Stimulated activated CD8-positive, alpha-beta memory T cell treated with anti-CD3 and anti-CD28 coated beads, Interleukin-2, amount 100 ng/mL, for 1 hour (primary cell): ENCODE measurements at places on chromosomes 7 and 10.

- no peak for DNase-seq
Measured at GRCh38 chr7:140375323-140375722, 23.0 kb downstream of the SLC37A3 start.

GRCh38 chr7:70953796-70954195 lies 178.1 kb upstream of the GALNT17 start:
- no peak for DNase-seq

DNA sequence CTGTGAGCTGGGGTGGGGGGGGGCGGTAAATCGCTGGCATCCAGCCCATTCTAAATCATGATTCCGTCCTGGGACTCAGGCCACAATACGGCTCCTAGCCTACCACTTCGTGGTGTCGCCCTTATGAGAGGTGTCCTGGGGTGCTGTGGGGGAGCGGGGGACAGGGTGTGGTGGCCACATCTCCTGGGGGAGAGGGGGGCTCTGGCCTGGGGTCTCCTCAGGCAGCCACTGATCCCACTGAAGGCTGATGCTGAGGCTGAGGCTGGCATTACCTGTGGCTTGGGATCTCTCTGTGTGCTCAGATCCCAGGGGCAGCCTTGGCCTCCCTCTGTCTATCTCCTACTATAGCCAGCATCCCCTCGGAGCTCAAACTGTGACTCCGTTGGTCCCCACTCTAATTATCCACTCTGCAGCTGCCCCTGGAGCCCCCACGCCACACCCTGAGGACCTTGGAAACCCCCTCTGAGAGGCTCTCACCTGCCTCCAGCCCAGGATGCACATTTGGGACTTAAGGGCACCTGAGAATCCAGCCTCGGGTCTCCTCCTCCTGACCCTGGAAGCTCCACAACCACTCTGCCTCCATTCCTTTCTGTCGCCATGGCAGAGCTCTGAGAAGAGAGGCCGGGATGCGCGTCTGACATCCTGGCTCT lies 249.3 kb upstream of the TCERG1L start:
- no peak for DNase-seq

GRCh38 chr10:25552283-25552919 lies 377.6 kb downstream of the GPR158 start:
- DNase-seq: no peak
